Stimulated activated CD4-positive, alpha-beta T cell treated with anti-CD3 and anti-CD28 coated beads, Interleukin-15, amount 100 ng/mL, for 24 hours (primary cell): ENCODE measurements at places on chromosomes 2 and 18.

DNA sequence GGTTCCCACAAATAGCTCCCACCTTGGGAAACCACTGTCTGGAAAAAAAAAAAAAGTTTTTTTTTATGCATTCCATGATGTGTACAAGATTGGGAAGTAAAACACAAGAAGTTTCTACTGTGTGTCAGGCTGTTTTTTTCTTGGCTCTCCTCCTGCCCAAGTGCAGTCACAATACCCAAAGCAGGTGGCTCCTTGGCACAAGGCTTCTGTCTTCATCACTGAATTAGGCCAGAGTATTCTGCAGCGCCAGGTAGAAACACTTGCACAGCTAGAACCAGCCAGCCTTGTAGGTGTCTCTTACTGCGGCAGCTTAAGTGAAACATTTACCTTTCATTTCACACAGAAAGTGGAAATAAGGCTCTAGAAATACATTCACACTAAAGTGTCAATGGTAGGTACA, 23.8 kb upstream of the MAL start:
- DNase-seq, result no peak

GRCh38 chr2:22359071-22359672, 1025.8 kb upstream of the KLHL29 start:
- no peak for DNase-seq

- no peak for DNase-seq
Measured at GRCh38 chr2:155384555-155385123, 686.1 kb downstream of the KCNJ3 start.

DNA sequence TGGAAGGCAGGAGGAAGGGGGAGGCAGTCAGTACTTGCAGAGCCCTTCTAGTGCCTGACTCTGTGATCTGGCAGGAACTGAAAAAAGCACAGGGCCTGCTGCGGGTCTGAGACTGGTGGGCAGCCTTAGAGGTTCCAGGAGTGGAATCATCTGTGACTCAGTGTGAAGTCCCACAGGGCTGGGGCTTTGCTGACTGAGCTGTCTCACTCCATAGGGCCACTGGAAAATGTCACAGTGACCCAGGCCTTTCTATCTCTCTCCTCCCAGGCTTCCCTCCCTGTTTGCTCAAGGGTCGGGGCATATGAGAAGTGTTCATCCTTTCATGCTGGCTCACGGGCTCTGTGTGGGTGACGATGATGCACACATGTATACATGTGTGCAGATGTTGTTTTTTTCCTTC, 47.1 kb upstream of the ZFP36L2 start:
- peak; percentile 15 for DNase-seq

DNA sequence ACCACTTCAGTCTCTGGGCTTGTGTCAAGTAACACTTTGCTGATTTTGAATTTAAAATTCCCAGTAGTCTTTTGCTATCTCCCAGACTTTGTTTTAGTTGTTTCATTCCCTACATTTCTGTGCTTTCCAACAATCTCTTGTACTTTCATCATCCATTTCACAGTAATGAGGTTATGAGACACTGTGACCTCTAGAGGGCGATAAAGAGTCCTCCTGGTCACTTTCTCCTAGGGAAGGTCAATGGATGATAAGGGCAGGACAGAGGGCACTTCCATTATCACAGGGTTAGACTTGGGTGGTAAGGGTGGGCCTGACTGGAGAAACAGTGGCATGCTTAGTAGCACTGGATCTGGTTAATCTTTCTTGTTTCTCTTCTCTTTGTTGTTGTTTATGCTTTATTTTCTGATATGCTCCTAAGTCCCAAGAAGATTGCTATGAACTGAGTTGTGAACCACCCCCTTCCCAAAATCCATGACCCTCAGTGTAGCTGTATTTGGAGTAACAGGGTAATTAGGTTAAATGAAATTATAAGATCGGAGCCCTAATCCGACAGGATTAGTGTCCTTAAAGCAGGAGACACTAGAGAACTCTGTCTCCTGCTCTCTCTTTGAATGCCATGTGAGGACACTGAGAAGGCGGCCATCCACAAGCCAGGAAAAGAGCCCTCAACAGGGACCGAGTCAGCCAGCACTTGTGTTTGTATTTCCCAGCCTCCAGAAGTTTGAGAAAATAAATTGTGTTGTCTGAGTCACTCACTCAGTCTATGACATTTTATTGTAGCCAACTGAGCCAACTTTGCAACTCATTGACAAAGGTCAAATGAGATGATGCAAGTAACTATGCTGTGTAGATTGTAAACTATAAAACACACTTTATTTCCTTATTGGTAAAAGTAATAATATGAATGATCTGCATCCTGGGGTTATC, 779.2 kb downstream of the CNTNAP5 start:
- no peak for DNase-seq

GRCh38 chr18:41922176-41922575, 32.9 kb upstream of the PIK3C3 start:
- no peak for DNase-seq

GRCh38 chr2:159042115-159042850, 73.8 kb downstream of the TANC1 start:
- no peak for DNase-seq

GRCh38 chr2:109188496-109188890, 59.5 kb downstream of the SH3RF3 start:
- no peak for DNase-seq

- DNase-seq, result peak; percentile 5
Measured at GRCh38 chr18:10230072-10230471, 224.4 kb upstream of the APCDD1 start.

- no peak for DNase-seq
Measured at GRCh38 chr18:68972176-68972575, 174.3 kb downstream of the CCDC102B start.

- no peak for DNase-seq
Measured at GRCh38 chr2:122033778-122034177, 278.3 kb downstream of the TSN start.

DNA sequence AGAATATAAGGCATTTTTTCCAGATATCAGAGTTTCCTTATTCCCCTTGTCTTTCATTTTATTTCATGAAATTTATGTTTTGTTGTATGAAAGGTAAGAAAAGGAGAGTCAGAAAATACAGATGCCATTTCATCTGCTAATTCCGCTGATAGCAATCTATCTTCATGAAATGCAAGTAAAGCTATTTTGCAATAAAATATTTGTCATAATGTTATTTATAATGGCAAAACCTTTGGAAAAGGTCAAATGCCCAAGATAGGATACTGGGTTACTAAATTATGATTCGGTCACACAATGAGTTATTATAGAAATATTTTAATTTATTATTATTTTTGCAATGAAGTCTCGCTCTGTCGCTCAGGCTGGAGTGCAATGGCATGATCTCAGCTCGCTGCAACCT, 124.2 kb downstream of the SPP2 start:
- DNase-seq, result no peak

GRCh38 chr18:68267583-68267982, 447.3 kb downstream of the TMX3 start:
- DNase-seq, result no peak

GRCh38 chr18:13279181-13280069, 60.9 kb downstream of the LDLRAD4 start:
- DNase-seq, result peak; percentile 76

DNA sequence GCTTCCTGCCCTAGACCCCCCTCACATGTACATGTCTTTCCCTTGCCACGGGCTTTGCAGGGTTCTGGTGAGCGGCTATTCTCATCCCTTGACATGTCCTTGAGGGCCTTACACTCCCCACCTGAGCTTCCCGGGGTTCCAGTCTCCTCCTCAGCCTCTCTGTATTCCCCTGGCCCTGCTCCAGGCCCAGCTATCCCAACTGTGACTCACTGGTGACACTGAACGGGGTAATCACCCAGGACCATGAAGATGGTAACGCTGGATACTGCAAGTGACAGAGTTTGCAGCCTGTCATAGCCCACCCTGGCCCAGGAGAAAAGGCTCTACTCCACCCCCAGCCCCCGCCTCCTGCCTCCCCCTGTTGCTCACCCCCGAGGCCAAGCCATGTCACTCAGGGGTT, 27.3 kb downstream of the KIF3C start:
- DNase-seq, result no peak

GRCh38 chr2:12048550-12048949, 302.1 kb downstream of the LPIN1 start:
- no peak for DNase-seq

DNA sequence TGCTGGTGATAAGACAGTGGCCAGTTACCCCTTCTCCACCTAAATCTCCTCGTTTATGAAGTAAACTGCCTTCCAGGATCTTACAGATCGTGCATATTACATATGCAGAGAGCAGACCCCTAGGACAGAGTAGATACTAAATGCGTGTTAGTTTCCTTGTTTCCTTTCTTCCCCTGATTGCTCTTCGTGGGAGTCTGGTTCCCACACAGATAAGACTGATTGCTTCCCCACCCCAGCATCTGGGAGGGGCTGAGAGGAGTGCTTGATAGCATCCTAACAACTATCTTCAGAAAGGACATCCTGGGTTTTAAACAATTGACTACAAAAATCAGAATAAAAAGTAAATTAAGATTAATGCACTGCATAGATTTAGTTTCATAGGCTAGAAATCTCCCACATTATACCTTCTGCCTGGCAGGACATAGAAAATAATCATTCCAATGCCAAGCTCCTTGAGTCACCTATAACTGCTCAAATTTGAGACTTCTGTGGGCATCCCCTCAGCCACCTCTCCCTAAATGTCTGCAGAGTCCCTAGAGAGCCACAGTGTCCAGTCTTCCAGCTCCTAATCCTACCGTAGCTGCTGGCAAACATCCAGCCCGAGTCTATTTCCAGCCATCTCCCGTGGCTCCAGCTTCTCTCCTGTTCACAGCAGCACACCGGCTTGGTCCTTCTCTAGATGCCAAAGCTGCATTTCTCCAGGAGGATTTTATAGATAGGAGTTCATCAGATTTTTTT, 128.3 kb downstream of the LRRC30 start:
- no peak for DNase-seq

DNA sequence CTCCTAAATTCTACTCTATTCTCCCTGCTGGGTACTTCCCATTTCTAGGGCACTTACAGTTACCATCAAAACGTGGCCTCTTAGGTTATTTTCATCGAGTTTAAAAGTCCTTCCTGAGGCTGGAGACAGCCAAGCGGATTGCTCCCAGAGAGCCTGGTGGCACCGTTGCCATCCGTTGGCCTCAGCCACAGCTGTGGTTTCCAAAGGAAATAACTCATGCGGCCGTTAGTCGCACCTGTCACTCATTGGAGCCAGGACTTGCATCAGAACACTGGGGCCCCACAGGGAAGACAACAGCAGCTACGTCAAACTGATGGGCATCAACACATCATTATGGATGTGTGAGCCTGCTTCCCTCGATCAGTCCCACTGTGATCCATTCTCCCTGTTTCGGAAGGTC, 453.4 kb downstream of the BCL11A start:
- no peak for DNase-seq

GRCh38 chr18:46755315-46756024, 1.4 kb downstream of the ST8SIA5 start:
- no peak for DNase-seq

DNA sequence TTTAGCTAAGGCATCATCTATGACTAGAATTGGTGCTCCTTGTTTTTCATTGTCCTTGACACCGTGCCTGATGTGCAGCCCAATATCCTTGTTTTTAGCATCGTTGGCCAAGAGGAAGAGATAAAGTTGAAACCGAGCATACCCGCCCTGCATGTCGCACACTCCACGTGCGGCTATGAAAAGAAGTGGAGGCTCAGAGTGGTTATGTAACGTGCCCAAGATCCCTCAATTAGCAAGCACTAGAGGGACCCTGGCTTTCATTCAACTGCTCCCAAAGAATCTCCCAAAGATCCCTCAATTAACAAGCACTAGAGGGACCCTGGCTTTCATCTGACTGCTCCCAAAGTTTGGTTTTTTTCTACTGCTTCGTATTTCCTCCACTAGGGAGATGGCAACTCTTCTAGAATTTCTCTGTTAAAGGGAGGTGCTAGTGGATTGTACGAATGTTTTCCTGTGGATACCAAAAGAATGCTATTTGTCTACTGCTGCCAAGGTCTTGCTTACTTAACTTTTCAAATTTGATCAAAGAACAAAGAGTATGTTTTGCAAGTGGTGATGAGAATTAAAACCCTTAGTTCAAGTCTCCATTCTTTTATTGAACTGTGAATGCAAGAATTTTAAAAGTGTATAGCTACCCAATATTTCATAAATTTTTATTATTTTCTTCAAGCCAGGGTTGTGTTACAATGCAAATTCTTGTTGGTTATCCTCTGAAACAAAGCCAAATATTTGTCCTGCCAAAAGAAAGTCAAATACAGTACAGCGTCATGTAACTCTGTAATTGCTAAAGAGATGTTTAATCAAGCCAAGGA, 92.1 kb downstream of the AOX1 start:
- no peak for DNase-seq

GRCh38 chr18:63205791-63206252, 113.7 kb downstream of the BCL2 start:
- no peak for DNase-seq

- no peak for DNase-seq
Measured at GRCh38 chr18:24995056-24995455, 356.9 kb downstream of the ZNF521 start.

GRCh38 chr18:6374935-6375529, 39.7 kb downstream of the L3MBTL4 start:
- no peak for DNase-seq

GRCh38 chr2:149858901-149859634, 271.5 kb upstream of the MMADHC start:
- DNase-seq, result no peak

- DNase-seq, result no peak
Measured at GRCh38 chr2:48144777-48145176, 238.5 kb upstream of the FBXO11 start.

GRCh38 chr2:230932556-230933511, 7.8 kb upstream of the GPR55 start:
- no peak for DNase-seq

DNA sequence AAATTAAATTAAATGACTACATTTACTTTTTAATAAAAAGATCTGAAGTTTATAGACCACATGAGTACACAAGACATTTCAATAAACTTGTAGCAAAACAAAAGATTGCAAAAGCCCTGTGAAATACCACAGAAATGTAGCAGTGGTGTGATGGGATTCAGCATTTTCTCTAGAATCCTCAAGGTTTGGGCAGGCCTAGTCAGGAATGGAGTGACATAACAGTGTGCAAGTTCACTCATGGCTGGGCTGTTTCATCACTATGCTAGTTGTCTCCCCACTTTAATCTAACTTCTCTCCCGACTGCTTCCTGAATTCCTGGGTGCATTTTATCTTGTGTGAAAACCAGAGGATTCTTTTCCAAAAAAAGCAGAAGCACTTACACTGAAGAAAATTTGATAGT, 1089.9 kb upstream of the DDX18 start:
- DNase-seq, result no peak

DNA sequence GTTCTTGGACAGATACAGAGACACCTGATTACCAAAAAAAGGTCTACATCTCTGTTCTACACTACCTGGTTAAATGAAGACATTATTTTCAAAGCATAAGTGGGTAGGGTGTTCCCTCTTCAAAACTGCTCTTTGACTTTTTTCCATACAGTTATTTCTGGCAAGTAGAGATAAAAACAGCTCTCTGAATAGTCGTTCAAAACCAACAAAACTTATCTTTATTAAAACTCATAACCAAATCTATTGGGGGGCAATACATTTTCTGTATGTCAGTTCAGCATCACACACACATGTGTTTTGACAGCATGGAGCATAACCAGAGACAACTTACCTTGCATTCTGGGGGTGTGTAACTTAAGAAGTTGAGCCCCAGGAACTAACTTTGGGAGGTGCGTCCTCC, 149.0 kb upstream of the EPC2 start:
- no peak for DNase-seq
